ENCODE measurements at places on chromosomes 16 and 17.
A peak's percentile ranks its signal among the peaks of the same experiment; 100 is the strongest.

GRCh38 chr16:80045861-80046260 is 445.3 kb upstream of the MAF start:
- no peak for DNase-seq

GRCh38 chr16:11361701-11362451 is 16.6 kb downstream of the RMI2 start:
- DNase-seq = peak; percentile 80

- DNase-seq = no peak
Observed at GRCh38 chr17:83145831-83146230, 66.4 kb downstream of the METRNL start.

GRCh38 chr16:3992297-3993051 is 112.0 kb upstream of the CREBBP start:
- no peak for DNase-seq

DNA sequence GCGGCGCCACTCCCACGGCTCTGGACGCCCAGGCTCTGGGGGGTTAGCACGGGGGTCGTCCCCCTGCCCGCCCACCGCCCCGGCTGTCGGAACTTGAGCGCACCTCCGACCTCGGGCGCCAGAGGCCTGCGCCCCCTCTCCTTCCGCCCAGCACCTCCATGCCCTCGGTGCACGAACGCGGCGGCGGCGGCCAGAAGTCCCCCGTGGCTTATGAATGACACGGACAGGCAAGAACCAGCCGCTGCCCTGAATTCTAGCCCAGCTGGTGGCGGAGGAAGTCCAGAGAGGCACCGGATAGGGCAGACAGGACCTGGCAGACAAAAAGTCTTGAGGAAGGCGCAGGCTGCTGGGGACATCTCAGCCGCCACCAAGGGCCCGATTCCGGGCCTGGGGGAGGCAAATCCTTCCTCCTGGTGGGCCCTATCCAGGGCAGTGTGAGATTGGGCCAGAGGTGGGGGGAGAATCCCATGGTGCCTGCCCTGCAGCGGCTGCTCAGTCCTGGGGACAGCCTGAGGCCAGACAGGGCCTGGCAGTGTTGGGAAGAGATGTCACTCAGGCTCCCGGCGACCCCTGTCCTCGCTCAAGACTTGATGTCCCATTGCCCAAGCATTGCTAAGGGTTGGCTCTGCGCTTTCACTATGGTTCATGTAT is 897 bp upstream of the CYGB start:
- DNase-seq = no peak

GRCh38 chr16:2928796-2929195 is 17.1 kb downstream of the FLYWCH1 start:
- no peak for DNase-seq

DNA sequence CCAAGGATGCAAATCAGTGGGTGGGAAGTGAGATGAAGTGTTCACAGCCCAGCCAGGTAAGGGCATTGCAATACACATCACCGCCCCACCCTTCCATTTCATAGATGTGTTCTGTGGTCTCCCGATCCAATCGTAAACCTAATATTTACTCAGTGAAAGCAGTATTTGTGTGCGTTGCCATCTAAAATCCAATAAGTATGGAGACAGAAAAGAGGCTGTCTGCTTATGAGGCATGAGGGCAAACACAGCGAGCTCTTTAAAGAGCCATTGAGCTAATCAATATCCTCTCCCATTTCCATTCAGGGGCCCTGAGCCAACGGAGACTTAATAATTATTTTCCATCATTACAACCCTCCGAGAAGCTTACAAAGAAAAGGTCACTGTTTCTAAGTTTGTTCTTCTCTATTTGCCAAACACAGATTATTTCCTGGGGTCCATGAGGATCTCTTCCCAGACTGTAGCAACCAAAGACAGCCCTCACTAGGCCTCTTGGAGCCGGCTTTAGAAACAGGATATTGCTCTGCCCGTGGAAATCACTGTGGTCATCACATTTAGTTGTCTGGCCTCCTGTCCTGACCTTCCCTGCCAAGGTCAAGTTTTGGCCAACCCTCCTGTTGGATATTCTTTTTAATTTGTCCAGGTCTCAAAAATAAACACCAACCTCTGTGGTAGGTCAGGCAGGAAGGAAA is 120.1 kb downstream of the SLC39A11 start:
- DNase-seq = no peak

DNA sequence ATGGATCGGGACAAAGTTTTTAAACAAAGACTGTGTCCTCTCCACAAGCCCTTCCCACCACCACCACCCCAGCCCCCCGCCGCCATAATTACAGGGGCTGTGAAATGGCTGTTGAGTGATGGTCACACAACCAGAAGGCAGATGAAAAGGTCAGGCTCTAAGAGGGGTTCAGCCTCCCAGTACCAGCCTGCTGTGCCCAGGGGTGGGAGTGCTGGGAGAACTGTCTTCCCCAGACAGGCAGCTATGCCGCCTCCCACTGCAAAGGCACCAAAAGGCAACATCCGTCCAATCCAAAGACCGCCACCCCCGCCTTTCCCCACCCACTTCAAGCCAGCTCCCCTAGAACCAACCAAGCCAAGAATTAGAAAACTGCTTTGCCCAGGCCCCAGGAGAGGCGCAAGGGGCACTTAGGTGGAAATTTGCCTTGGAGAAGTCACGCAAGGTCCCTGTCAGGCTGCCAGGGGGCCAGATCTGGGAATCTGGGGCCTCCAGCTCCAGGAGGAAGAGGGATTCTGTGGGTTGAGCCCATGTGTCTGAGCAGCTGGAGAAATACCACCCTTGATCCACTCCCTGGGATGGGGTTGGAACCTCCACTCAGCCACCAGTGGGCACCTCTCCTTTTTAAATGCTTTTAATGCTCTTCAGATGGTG is 14.4 kb downstream of the CARHSP1 start:
- no peak for DNase-seq

- DNase-seq = peak; percentile 40
Observed at GRCh38 chr17:7842380-7843256, 8.6 kb downstream of the KDM6B start.

GRCh38 chr17:21376081-21376758 is at the start of gene KCNJ12:
Gene KCNJ12, plus strand, starts transcription at chr17:21376357. Its CDS starts 38,986 bp downstream, at chr17:21415343.
- no peak for DNase-seq

DNA sequence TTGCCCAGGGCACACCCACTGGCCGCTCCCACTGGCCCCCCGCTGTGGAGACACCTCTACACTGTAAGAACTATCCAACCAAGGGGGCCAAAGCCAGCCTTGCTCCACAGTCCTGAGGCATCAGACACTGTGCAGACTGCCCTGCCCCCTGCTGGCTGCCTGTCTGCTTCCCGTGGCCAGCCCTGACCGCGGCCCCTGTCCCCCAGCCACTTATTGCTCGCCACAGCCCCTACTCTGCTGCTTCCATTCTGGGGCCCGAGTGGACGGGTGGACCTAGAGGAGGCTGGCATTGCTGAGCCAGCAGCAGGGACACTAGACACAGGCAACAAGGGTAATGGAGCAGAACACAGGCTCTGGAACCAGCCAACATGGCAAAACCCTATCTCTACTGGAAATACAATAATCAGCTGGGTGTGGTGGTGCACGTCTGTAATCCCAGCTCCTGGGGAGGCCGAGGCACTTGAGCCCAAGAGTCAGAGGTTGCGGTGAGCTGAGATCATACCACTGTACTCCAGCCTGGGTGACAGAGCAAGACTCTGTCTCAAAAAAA is 19.7 kb upstream of the LRRC37A3 start:
- DNase-seq = no peak

DNA sequence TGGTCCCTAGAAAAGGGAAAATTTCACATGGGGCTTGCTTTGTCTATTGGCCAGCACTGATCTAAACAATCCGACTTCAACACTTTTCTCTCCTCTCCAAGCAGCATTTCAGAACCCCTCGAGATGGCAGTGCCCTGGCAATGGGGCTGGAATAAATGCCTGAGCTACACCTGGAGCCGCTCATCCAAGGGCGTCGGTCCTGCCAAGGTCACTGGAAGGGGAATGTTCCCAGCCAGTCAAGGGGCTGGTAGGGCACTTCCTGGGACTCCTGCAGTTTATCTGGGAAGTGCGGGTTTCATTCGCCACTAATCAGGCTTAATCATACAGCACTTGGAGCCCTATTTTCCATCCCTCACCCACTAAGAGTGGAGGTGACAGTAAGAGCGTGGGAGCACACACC is 17.1 kb downstream of the MEAK7 start:
- DNase-seq = no peak

GRCh38 chr16:87652799-87653198 is 50.5 kb downstream of the JPH3 start:
- no peak for DNase-seq

GRCh38 chr17:81884520-81884919 is 6.9 kb downstream of the ALYREF start:
- no peak for DNase-seq

DNA sequence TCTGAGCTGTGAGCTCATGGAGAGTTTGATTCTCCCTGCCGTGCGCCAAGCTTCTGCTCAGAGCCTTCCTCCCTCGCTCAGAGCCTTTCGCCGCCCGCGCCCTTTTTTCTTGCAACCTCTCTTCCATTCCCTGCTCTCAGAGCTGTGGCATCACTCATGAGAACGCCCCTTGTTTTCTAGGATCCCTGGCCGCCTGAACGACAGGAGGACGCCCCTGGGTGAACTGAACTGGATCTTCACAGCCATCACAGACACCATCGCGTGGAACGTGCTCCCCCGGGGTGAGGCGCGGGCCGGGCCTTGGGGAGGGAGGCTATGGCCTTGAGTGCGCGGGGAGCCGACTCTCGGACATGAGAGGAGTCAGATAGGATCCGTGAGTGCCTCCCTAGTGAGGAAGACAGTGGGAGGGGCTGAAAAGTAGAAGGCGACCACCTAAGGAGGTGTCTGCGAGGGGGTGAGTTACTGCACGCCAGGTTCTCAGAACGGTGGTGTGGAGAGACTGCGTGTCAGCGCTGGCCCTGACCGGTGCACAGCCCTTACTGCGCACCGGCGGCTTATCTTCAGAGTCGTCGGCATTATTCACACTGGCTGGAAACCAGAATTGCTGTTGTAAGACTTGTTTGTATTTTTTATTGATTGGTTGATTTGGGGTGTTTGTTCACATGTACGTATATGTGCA is 169.5 kb upstream of the CHMP6 start:
- DNase-seq = no peak

DNA sequence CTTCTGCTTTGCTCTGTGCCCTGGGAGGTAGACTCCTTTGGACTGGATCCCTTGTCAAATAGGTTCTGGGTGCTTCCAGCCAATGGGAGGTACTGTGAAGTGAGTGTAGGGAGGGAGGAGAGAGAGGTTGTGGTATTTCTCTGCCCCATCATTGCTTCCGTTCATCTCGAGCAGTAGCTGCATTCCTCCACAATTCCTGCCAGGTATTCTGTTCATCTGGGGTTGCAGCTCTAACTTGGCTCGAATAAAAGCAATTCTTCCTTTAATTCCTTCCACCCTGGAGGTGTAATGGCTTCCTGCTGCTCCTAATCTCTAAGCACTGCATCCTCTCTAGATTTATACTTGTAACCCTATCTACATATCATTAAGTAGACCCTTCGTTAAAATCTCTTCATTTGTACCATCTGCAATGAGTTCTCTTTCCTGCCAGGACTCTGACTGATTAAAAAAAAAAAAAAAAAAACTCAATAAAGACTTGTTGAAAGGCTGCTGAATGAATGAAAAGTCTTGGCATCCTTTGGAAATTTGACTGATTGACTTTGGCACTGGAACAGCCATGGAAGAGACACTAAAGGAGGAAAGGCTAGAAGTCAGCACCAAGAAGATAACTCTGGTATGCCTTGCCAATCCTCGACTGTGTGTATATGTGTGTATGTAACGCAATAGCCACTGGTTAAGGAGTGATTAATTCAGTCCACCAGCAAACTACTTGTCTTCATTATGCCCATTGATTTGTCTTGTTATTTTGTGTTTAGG is 616.9 kb upstream of the SOX9 start:
- no peak for DNase-seq

Data from Jurkat, Clone E6-1 (cell line).